ENCODE measurements at places on chromosomes 4 and X.

GRCh38 chrX:121831601-121832000, 784.2 kb downstream of the GLUD2 start:
- DNase-seq, result no peak

GRCh38 chrX:21678048-21678612, 20.0 kb upstream of the KLHL34 start:
- no peak for DNase-seq

GRCh38 chr4:149031399-149031798, 589.2 kb upstream of the NR3C2 start:
- no peak for DNase-seq

DNA sequence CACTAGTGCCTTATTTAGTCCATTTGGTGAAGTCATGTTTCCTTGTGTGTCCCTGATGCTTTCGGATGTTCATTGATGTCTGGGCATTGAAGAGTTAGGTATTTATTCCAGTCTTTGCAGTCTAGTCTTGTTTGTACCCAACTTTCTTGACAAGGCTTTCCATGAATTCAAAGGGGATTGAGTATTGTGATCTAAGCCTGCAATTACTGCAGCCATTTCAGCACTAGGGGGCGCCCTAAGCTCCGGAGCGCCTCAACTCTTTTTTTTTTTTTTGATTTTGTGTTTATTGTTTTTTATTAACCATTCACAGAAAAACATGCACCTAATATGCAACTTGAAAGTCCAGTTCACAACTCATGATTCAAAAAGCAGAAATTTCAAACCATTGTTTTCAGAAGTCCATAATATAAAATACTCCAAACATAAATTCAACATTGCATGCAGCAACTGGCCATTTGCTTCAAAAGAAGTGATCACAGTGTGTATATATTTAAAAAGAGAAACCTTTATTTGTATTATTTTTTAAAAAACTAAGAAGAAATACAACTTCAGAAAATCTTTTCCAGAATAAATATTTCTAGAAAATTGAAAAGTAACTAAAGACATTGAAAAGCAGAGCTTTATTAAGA, 59.2 kb downstream of the PTPN13 start:
- no peak for DNase-seq

GRCh38 chr4:125590158-125590557, 275.4 kb downstream of the FAT4 start:
- DNase-seq, result no peak

- no peak for DNase-seq
These were observed 559 bp upstream of the PCDH18 start for GRCh38 chr4:137532869-137533236.

GRCh38 chr4:137514406-137515111, 17.7 kb downstream of the PCDH18 start:
- DNase-seq, result no peak

- DNase-seq, result peak; percentile 20
These were observed 62.5 kb downstream of the NDNF start for GRCh38 chr4:121009578-121010478.

GRCh38 chr4:74830928-74831327, 36.6 kb upstream of the BTC start:
- DNase-seq, result no peak

GRCh38 chr4:165711436-165711835, 161.6 kb upstream of the TLL1 start:
- DNase-seq, result no peak

GRCh38 chr4:185708348-185708747, 103.6 kb downstream of the SORBS2 start:
- DNase-seq, result no peak

DNA sequence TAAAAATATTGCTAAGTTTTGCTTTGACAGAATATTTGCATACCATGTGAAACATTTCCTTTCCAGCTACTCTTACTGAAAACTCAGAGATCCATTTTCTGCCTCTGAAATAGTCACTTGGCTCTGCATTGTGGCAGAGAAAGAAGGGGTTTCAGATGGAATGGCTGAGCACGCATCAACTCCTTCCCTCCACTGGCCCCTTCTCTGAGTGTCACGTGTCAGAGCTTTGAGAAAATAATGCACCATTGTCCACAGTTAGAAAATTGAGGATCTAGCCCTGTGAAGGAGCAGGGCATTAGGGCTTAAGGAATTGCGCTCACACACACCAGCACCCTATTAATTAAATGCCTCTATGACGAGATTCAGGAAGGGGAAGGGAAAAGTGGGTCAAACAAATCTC, 78.8 kb upstream of the FAT4 start:
- DNase-seq, result no peak

GRCh38 chr4:84491481-84491880, 7.6 kb downstream of the NKX6-1 start:
- DNase-seq, result no peak

GRCh38 chr4:113588895-113589668, 172.5 kb downstream of the CAMK2D start:
- DNase-seq, result no peak

GRCh38 chr4:55604996-55605395, 13.0 kb upstream of the PDCL2 start:
- DNase-seq, result no peak

- DNase-seq, result no peak
These were observed 44.2 kb downstream of the COQ2 start for GRCh38 chr4:83240379-83240875.

- DNase-seq, result no peak
These were observed 153.7 kb upstream of the GK2 start for GRCh38 chr4:79561751-79562150.

GRCh38 chrX:139898334-139898733, 34.5 kb downstream of the ATP11C start:
- no peak for DNase-seq

GRCh38 chrX:10032147-10032546, 65.0 kb downstream of the CLDN34 start:
- DNase-seq, result no peak

GRCh38 chr4:7235030-7235380, 42.7 kb downstream of the SORCS2 start:
- no peak for DNase-seq

DNA sequence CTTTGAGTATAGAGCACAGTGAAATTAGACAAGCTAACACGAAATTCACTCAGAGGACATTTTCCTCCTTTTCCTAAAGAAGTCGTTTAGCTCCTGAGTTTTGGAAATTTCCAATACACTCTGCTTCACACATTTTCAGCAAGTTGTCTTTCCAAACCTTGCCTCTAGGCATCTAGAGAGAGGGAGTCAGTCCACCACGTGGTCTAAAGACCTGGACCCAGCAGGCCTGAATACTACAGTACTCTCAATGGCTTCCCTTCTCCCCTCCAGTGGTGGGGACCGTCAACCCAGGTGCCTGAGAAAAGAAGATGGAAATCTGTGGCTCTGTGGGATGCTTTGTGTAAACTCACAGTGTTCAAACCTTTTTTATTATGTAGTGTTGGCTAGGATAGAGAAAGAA, 13.9 kb upstream of the SCML2 start:
- DNase-seq, result no peak

Data from central memory CD4-positive, alpha-beta T cell (primary cell).